ENCODE measurements at places on chromosomes 5 and 9.

- no peak for DNase-seq
These were observed 296.9 kb downstream of the TLE4 start for GRCh38 chr9:79868567-79869189.

GRCh38 chr5:151432210-151432609 lies 15.2 kb upstream of the SLC36A1 start:
- DNase-seq = no peak

DNA sequence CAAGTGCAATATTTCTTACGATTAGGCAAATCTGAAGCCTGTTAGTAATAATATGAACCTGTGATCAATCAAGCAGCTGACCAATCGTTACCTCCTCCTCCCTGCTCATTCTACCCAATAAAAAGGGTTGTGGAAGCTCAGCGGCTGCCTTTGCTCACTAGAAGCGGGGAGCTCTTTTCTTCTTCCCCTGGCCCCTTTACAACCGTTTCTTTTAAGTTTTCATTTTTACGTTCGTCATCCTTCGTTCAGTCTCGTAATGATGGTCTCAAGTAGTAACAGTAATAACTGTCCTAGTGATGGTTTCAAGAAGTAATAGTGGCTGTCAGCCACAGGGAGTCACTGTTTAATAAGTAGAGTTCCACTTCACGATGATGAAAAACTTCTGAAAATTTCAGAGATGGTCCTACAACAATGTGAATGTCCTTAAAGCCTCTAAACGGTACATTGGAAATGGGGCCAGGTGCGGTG lies 6.2 kb downstream of the UGT3A2 start:
- DNase-seq = no peak

GRCh38 chr9:16312962-16313546 lies 557.4 kb downstream of the BNC2 start:
- no peak for DNase-seq

DNA sequence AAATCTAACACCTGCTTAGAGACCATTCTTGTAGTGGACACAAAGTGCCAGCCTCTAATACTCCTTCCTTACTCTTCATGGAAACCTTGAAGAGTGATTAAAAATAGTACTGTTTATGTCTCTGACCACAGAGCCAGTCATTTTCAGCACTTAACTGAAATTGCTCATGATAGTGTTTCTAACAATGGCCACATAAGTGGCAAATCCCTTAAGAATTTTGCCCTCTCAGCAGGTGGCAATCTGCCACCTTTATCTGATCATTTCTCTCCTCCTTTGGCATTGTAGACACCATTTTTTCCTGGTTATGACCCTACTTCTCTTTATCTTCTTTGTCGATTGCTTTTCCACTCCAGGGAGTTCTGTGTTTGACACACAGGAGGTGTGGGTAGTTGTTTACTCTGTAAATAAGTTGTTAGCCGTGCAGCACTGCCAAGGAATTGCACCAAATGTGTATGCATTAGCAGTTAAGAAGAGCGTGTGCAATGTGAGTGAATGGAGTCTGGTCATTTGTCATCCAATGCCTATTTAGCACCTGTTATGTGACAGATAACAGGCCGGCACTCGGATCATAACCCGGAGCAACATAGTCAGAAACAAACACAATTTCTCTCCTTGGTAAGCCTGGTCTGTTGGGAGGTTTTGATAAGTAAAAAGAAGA lies 36.8 kb upstream of the STARD4 start:
- DNase-seq = no peak

- no peak for DNase-seq
These were observed 6.4 kb upstream of the ZFR start for GRCh38 chr5:32450952-32451351.

- no peak for DNase-seq
These were observed 363 bp upstream of the MAMDC2 start for GRCh38 chr9:70043285-70043684.

DNA sequence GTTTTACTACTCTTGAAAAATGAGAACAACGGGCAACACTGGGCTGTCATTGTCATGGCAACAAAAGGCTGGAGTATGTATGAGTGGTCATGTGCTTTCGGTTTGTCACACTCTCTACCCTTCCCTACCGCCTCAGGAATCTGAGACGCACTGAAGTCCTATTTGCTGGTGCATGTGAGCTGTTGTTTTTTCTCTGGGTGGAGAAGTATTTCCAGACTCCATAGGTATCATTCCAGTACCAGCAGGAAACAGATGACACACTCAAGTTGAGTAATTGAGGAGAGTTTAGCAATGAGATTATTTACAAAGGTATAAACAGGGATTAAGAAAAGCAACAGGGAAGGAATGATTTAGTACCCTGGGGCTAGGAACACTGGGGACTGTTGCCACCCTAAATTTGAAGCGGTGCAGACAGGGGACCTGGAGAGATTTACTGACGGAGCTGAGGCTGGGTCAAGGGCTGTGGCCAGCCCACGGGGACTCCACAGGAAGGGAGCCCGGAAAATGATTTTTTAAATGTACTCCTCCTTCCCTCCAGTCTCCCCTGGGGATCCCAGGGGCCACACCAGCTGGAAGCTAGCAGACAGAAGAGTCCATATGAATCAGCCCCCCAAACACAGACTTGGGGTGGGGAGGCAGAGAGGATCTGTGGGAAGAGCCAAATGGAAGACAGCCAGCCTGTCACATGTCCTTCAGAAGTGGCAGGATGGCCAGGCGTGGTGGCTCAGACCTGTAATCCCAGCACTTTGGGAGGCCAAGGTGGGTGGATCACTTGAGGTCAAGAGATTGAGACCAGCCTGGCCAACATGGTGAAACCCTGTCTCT lies 13.2 kb upstream of the ZBTB43 start:
- no peak for DNase-seq

DNA sequence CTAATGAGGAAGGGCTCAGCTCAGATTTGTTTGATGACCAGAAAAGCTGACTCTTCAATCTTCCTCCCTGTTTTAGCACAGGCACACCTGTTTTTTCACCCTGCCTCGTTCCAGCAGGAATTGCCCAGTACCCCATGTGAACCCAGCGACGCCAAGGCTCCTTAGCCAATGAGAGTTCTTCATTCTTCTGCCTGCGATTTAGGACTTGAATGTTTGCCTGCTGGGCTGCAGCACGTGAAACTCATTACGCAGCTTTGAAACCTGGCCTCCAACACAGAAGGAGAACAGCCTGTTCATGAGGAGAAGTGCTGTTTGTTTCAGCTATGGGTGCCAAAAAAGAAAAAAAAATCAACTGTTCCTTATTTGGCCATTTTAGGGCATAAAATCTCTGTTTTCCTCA lies 315.5 kb downstream of the TRPM3 start:
- no peak for DNase-seq

DNA sequence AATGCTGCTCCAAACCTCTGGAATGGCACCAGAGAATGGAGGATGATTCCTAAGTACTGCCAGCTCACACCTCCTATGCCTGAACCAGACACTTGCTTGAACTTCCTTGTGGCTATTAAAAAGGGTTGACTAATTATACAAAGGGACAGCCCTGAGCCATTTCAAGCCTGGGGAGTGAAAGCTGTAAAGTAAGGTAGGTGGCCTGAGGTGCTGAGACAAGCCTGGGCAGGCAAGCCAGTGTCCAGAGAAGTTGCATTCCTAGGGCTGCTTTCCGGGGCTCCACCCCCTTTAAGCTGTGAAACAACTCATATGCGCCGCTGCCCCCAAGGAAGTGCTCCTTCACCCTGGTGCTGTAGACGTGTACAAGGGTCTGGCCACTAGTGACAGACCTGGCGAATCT lies 79.9 kb upstream of the SLC1A3 start:
- DNase-seq = no peak

GRCh38 chr9:105138306-105138801 lies 106.1 kb upstream of the SLC44A1 start:
- DNase-seq = no peak

- no peak for DNase-seq
These were observed 49.0 kb downstream of the TEX10 start for GRCh38 chr9:100303747-100304146.

DNA sequence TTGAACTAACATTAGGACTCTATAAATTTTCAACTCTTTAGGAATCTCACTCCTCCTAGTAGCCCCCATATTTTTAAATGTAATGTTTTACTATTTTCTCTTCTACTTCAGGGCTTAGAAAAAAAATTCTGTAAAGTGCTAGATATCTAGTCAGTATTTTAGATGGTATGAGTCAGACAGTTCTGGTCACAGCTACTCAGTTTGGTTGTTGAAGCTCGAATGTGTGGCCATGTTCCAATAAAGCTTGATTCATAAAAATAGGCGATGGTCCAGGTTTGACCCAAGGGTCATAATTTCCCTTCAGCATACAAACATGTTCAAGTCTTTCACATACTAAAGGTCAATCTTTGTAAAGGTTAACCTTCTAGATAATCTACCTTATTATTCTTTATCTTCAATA lies 566.0 kb upstream of the CDH18 start:
- DNase-seq = no peak

DNA sequence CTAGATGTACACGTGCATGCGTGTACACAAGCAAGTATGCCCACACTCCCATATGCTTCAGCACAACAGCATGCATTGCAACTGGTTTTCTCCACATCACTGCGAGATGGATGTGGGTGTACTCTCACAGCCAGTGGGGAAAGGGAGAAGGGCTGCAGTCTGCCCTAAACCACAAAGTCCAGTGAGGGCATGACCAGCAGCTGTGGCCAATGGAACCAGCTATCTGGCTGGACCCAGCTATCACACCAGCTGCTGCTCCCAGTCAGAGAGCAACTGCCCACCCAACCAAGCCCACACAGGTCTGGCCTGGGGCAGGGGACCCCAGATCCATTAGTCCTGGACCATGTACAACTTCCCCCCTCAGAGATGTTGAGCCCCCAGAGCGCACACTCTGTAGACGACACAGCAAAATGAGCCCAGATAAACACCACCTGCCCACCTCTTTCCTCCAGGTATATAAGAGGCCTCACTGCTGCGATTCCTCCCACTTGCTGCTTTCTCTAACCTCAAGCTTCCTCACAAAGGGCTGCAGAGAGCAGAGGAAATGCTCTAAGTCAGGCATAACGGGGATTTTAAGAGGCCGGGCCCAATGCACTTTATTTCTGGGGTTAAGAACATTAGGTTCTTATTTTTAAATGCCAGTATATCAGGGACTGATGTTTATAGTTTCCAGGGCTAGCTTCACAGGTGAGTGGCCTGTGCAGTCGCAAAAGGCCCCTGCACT lies 39.0 kb downstream of the SHB start:
- no peak for DNase-seq

- DNase-seq = no peak
These were observed 185.2 kb upstream of the KLF4 start for GRCh38 chr9:107674721-107675277.

- no peak for DNase-seq
These were observed at the start of gene SHISAL2B for GRCh38 chr5:64690417-64691151. Gene SHISAL2B (plus strand): TSS chr5:64690503. CDS start chr5:64690624, 121 bp downstream.

GRCh38 chr9:122201641-122202040 lies 27.1 kb downstream of the LHX6 start:
- no peak for DNase-seq

GRCh38 chr9:70490478-70490877 lies 76.0 kb upstream of the KLF9 start:
- no peak for DNase-seq

GRCh38 chr5:31347552-31347905 lies 154.0 kb downstream of the CDH6 start:
- DNase-seq = no peak

DNA sequence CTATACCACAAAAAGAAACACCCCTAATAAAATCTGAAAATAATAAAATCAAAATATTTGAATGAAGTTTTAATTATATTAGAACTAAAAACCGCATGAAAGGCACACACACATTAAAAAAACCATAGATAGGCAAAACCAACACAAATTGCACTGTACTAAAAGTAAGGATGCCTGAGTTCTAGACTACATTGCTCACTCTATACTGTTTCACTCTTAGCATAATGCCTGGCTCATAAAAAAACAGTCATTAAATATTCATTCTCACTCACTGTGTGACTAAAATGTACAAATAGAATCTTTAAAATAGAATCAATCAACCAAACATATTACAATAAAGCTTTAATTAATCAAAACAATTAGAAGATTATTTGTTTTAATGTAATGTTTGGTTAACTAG lies 41.7 kb downstream of the CETN3 start:
- DNase-seq = no peak

DNA sequence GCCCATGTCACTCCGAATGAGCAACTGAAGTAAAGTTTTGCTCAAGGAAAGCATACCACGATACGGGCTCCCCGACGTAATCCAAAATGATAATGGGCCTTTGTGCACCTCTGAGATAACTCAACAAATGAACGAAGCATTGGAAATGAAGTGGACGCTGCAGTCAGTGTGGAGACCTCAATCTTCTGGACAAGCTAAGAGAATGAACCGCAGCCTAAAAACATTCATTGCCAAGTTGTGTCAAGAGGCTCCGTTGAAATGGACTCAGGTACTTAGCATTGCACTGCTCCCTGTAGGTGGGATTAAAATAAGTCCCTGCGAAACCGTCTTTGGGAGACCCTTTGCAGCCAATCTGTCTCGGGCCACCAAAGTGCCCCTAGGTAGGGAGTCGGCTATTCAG lies 3.9 kb upstream of the LCN9 start:
- no peak for DNase-seq

- DNase-seq = no peak
These were observed 4.5 kb downstream of the CORO2A start for GRCh38 chr9:98187926-98188325.

GRCh38 chr9:14092344-14092743 lies 221.6 kb downstream of the NFIB start:
- DNase-seq = no peak

DNA sequence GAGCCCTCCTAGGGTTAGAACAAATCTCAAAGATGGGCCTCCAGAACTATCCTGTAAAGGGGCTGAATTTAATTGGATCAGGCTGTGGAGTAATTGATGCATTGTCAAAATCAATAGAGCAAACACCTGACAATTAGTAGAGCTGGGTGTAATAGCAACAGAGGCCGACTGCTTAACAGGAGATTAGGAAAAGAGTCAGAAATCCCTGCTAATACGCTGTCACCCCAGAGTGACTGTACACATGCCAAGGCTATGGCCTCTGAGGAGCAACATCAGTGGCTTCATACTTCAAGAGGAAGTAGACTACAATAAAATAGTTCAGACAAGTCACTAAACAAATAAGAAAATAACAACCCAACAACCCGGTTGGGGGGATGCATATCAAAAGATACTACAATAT lies 18.7 kb upstream of the GRPEL2 start:
- DNase-seq = no peak

- no peak for DNase-seq
These were observed 5.3 kb upstream of the MEF2C start for GRCh38 chr5:88888291-88888690.

- DNase-seq = no peak
These were observed 5.8 kb downstream of the TYRP1 start for GRCh38 chr9:12698986-12699385.

DNA sequence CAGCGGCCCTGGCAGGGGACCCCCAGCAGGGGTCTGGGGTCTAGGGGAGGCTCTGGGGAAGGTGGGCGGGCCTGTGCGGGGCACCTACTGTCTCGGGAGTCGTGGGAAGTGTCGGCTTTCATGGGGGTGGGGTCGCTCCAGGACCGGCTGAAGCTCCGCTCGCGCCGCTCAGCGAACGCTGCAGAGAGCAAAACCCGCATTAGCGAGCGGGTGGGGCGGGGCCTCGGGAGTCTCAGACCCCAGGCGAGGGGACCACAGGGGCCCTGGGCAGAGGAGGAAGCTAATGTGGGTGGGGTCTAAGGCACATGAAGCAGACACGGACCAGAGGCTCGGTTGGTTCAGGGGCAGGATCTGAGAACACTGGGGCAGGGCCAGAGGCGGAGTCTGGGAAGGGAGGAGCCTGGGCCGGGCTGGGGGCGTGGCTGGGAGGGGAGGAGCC lies 5.5 kb downstream of the NSMF start:
- DNase-seq = no peak

- DNase-seq = no peak
These were observed 36.6 kb downstream of the ACER2 start for GRCh38 chr9:19445452-19445851.

GRCh38 chr9:101477214-101477613 lies 41.6 kb upstream of the ALDOB start:
- DNase-seq = no peak

Measured in stimulated activated CD8-positive, alpha-beta memory T cell treated with anti-CD3 and anti-CD28 coated beads, Interleukin-2, amount 100 ng/mL, for 1 hour (primary cell).